ENCODE measurements at places on chromosomes 12 and 14.

- DNase-seq = no peak
Observed at GRCh38 chr12:2648406-2648805, 146.4 kb upstream of the FKBP4 start.

DNA sequence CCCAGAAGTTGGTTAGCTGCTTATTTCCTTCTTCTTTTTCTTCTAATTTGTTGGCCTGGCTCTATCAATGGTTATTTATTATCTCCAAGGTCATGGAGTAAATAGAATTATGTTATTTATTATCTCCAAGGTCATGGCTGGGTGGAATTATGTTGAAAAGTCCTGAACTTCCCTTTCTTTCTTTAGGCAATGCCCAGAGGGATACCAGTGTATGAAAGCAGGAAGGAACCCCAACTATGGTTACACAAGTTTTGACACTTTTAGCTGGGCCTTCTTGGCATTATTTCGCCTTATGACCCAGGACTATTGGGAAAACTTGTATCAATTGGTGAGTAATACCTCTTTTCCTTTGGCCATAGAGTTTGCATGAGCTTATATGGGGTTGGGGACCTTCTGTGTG is 111.6 kb downstream of the SCN8A start:
- no peak for DNase-seq

- no peak for DNase-seq
Observed at GRCh38 chr12:53975479-53976152, 862 bp upstream of the HOTAIR start.

DNA sequence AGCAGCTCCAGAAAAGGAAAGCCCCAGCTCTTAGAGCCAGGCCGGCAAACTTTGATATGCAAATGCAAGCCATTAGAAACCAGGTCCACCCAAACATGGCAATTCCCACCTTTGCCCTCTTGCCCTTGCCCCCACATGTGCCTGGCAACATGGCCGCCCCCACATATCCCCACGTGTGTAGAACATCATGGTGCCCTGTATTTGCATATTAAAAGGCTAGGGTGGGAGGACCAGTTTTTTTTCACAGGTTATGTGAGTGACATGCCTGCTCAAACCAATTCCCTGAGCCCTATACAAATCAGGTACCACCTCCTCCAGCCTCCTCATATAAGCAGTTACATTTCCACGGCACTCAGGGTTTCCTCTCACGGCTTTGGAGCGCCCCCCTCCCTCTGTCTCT is 6.1 kb upstream of the ALDH1L2 start:
- no peak for DNase-seq
